ENCODE measurements at places on chromosomes 2 and 18.

DNA sequence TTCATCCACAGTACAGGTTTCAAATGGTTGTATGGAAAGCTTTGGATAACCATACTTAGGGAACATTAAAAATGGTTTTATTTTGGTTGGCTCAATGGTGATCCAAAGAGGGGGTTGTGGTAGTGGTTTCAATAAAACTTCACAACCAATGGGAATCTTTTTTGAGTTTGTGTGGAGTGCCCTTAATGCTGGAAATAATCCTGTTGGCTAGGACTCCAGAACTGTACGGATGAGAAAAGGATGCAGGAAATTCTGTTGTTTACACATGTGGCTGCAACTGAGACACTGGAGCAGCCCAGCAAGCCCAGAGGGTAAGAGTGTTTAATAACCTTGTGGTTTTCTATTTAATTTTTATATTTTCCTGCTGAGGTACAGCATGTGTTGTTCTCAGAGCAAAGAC, at the start of gene CCDC102B:
Gene CCDC102B (plus strand): TSS at position 210 of the 400 bp plus-strand sequence. CDS start 38,684 bp downstream, outside the sequence.
- DNase-seq = no peak

- no peak for DNase-seq
Observed at GRCh38 chr2:9213477-9214051, 7.0 kb downstream of the ASAP2 start.

- DNase-seq = no peak
Observed at GRCh38 chr2:69385443-69386151, 1.4 kb downstream of the GFPT1 start.

DNA sequence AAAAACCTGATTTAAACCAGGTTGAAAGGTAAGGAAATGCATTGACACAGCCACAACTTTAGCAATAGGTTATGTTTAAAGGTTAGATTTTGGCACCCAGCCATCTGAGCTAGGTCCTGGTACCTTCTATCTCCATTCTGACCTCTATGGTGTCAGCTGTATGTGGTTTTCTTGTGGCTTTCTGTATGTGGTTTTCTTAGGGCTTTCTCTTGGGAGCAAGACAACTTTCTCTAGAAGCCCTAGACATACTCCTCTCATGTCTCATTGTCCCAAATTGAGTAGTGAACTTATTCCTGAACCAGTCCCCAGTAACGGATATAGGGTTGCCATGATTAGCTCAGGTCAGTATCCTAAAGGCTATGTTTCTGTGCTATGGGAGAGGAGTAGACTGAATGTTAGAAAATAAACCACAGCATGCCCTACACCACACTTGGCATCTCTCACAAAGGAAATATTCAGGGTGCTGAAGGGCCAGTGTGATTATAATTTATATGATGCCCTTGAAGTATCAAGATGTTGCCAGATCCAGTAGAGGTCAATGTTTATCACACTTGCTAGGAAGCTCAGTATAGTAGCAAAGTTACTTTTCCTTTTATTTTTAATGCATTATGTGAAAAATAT, 176.1 kb downstream of the CAPN13 start:
- DNase-seq = no peak

GRCh38 chr18:2827061-2827460, 19.7 kb upstream of the EMILIN2 start:
- DNase-seq = no peak
